ENCODE measurements at places on chromosomes 16 and 17. TPM values are rescaled to one million over a fixed set of nuclear protein-coding genes. Genes with fewer than 3 reads are reported as not detected.
A peak's percentile ranks its signal among the peaks of the same experiment; 100 is the strongest.

GRCh38 chr17:199191-199604 lies 17.7 kb upstream of the DOC2B start:
- peaks cover 9% of the 10 kb centered on the region for H3K27me3 ChIP-seq
- H3K27ac ChIP-seq = no peak overlapping the region
- no peak for DNase-seq
- H3K4me1 ChIP-seq = peaks cover 7% of the 10 kb centered on the region
- no peak overlapping the region for H3K4me3 ChIP-seq

C17orf50 gene
- not detected for total RNA-seq

DNA sequence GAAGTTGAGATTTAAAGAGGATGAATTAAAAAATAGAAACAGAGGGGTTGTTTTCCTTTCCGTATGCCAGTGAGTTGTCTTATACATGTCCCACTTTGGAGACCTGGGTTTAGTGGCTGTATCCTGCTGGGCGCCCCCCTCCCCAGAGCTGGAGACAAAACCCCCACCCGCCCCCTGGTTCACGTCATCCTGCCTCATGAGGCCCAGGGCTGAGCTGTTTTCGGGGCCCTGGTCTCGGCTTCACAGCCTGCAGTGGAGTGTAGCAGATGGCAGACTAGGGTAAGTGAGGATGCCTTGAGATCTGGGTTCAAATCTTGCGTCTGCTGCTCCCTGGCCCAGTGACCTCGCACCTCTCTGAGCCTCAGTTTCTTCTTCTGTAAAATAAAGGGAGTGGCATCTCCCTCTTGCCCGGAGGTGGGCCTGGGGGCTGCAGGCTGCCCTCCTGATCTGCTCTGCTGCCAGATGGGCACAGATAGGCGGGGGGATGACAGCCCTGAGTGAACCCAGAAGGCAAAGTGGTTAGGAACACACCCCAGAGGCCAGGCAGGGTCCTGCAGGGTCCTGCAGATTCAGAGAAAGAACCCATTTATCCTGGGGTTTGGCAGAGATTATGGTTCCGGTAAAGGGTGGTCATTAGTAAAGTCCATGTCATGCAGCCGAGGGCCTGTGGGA lies 45.1 kb downstream of the SOCS3 start:
- no peak for DNase-seq
- H3K4me1 ChIP-seq = peaks cover 12% of the 10 kb centered on the region
- H3K36me3 ChIP-seq = no peaks in the 10 kb centered on the region
- H3K27me3 ChIP-seq = peaks cover 17% of the 10 kb centered on the region
- H3K27ac ChIP-seq = no peak overlapping the region

- H3K27ac ChIP-seq = no peak overlapping the region
- H3K4me3 ChIP-seq = peak overlapping the region; percentile 88
- peaks cover 52% of the 10 kb centered on the region for H3K4me1 ChIP-seq
- H3K27me3 ChIP-seq = peaks cover 8% of the 10 kb centered on the region
Observed at GRCh38 chr17:58083491-58084316, 485 bp downstream of the DYNLL2 start.

CMTM2 gene
- total RNA-seq = not detected

DNA sequence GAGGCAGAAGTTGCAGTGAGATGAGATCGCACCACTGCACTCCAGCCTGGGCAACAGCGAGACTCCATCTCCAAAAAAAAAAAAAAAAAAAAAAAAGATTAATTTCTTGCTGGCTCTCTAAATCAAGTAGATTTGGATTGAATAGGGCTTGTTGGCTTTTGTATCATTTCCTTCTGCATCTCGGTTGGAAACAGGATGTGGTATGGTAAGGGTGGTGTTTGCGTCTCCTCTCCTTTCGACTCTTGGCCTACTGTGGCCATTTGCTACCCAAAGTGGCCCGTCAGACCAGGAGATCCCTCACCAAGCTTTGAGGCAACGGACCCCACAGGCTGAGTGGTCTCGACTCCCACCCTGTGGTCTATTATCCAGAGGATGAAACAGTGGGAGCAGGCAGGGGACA lies 168.0 kb upstream of the IRX3 start:
- peaks cover 4% of the 10 kb centered on the region for H3K27me3 ChIP-seq
- H3K36me3 ChIP-seq = no peaks in the 10 kb centered on the region
- H3K4me1 ChIP-seq = peaks cover 2% of the 10 kb centered on the region
- H3K4me3 ChIP-seq = no peak overlapping the region
